ENCODE measurements at places on chromosomes 12 and 14. TPM values are rescaled to one million over a fixed set of nuclear protein-coding genes. Genes with fewer than 3 reads are reported as not detected.

The GLS2 gene
- total RNA-seq: 1.2 TPM

The SLC6A15 gene
- not detected for total RNA-seq

The ARHGAP9 gene
- total RNA-seq: 6.0 TPM

The CCDC196 gene
- total RNA-seq: not detected

The RFX4 gene
- not detected for total RNA-seq

The DEGS2 gene
- not detected for total RNA-seq

The TAS2R14 gene
- total RNA-seq: 0.60 TPM

The JAG2 gene
- 16.5 TPM for total RNA-seq

The DIO2 gene
- total RNA-seq: 1.1 TPM

The PAPOLA gene
- total RNA-seq: 184 TPM

The RNF212B gene
- total RNA-seq: not detected

The MDM1 gene
- 14.6 TPM for total RNA-seq

GRCh38 chr12:29316752-29317151 is 64.2 kb downstream of the ERGIC2 start:
- peak; percentile 72 for DNase-seq

DNA sequence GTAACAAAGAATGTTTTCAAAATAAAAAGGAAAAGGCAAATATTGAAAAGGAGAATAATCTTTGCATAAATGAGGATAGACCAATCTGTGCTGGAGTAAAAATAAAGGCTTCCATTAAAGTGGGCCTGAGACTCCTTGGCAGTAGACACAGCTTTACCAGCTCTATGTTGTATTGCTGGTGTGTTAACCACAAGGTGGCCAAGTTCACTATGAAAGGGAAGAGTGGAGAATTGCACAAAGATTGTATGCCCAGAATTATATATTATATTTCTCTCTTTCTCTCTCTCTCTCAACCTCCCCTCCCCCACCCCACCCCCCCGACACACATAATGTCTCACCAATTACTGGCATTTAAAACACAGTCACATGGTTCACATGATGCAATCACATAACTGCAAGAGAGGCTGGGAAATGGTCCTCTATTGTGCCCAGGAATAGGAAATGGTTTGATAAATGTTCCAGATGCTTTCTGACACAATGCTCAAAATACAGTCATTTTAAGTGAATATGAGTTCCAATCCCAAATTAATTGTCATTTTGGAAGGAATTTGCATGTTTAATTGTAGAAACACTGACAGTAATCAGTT is 222.6 kb upstream of the SYT1 start:
- DNase-seq: no peak

DNA sequence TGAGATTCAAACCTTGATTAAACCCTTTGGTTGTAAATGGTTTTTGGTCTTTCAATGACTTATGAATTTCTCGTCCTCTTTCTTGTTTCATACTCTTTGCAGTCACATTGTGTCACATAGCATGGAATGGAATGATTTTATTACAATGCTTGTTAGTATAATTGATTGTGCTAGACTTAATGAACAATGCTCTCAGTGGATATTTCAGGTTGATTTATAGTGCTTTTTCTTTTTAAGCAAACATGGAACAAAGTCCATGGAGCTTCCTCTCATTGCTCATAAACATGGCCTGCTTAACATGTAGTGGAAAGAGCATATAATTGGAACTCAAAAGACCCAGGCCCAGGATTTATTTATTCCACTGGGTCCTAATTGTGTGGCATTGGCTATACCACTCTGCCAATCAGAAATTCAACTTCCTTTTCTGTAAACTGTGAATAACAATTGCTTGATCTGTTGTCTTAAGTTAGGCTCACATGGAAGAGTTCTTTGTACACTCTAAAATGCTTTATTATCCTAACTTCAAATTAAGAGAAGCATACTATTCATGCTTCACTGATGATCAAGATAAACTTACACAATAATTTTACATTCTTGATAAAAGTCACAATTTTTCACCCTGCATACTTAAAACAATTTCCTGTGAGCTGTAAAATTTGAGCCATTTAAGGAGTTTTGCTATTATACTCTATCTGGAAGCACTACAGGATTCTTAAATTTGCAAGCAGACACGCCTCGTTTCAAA is 370.5 kb upstream of the PDE3A start:
- DNase-seq: no peak

DNA sequence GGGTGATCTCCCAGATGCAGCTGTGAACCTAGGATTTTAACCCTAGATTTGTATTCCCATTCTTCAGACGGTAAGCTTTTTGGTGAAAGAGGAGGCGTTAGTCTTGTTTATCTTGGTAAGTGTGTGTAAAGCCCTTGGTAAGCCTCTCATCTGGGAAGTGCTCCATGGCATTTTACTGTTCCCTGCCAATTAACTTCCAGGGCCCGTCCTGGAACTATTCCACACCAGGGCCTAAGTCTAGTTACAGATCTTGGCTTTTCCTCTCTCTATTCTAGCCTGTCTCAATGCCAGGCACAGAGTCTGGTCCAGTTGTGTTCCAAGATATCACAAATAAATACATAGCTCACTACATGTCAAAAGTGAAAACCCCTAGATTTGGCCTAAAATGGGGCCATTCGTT is 42.4 kb downstream of the YEATS4 start:
- peak; percentile 18 for DNase-seq

GRCh38 chr12:117567644-117568216 is 206.3 kb upstream of the NOS1 start:
- DNase-seq: no peak

DNA sequence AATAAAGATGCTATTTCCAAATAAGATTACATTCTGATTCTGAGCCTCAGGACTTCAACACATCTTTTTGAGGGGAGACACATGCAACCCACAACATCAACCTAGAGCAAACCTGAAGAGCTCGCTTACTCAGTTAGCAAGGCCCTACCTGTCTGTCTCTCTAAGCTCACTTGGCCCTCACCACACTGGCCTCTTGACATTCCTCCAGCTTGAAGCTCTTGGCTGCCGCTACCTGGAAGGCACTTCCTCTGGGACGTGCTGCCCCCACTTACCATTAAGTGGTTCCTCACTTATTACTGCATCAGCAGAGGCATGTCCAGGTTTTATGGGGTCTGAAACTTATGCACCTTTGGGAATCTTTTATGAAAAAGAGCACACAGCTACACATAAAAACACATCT is 354.8 kb downstream of the GALC start:
- DNase-seq: no peak

DNA sequence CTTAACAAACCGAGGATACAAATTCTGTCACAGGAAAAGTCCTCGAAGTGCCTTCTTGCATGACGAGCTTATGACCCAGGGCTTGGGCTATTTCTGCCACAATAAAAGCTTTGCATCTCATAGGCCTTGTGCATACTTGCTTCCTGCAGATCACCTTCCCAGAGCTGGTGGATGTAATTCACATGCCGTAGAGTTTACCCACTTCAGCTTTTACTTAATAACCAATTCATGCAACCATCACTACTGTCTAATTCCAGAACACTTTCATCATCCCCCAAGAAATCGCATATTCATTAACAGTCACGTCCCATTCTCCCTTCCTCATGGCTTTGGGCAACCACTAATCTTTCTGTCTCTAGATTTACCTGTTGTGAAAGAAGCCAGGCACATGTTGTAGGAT is 9.0 kb upstream of the BDKRB1 start:
- DNase-seq: no peak

GRCh38 chr12:15868186-15868585 is 14.0 kb upstream of the STRAP start:
- no peak for DNase-seq

DNA sequence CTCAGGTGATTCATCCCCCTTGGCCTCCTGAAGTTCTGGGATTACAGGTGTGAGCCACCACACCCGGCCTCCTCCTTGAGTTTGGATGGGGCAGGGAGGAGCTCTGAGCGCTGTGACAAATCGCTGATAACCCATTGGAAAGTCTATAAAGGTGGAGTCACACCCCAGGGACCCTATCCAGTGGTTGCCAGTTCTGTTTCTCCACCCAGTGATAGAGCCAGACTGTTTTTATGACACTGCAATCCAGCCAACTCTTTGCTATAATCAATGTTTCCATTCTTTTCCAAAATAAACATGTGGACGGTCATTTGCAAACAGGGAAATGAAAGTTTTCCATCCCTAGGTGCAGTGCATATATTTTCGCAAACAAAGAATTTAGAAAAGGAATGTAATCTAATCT is 142.0 kb upstream of the PELI2 start:
- DNase-seq: peak; percentile 27

DNA sequence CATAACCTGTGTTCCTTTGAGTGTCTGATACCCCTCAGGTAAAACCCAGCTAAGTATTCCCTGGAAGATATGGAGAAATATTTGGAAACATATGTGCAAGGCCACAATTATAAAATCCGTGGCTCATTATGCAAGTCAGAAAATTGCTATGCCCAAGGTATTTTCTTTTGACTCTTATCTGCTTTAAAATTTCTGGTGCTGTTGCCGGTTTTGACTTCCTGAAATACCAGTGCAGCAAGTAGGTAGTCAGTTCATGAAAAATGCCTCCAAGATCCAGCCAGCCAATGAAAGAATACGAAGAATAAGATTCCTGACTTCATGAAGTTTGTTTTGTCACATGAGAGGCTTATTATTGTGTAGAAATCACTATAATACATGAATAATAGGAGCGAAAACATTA is 20.2 kb upstream of the FUT8 start:
- DNase-seq: no peak

- no peak for DNase-seq
Observed at GRCh38 chr14:81710232-81710845, 176.7 kb upstream of the SEL1L start.

DNA sequence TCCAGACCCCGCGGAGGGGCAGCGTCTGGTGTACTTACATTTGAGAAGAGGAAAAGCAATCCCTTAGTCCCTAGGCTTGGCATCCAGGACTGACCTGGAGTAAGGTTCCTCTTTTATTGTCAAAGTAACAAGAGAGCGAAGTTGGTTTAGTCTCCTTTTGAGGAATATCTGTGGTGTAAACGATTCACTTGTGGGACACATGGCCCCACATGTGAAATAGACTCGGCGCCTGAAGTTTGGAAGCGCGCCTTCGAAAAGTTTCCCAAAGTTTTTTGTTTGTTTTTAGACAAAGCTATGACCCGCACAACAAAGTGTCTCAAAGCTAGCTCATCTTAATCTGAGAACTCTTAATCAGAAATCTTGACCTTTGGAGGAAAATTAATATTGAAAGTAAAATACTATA is 744 bp downstream of the STYX start:
- no peak for DNase-seq

- peak; percentile 29 for DNase-seq
Observed at GRCh38 chr14:44912041-44912869, 49.5 kb downstream of the KLHL28 start.

- no peak for DNase-seq
Observed at GRCh38 chr12:93968536-93969285, 179.7 kb upstream of the PLXNC1 start.

DNA sequence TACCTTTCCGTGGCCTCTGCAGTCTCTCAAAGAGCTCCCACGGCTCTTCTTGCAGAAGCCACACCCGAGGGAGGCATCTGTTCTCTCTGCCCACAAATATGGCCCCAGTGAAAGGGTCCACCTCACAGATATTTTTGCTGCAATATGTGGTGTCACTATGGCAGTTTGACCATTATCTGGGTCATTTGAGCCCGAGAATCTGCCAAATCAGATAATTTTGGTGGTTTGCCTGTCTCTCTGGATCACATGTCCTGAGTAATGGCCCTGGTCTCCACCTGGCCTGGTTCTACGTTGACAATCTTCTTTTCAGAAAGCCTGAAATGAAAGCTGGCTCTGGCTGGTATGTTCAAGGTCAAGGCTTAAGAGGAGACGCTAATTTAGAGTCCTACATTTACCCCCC is 5.7 kb upstream of the WSCD2 start:
- no peak for DNase-seq

DNA sequence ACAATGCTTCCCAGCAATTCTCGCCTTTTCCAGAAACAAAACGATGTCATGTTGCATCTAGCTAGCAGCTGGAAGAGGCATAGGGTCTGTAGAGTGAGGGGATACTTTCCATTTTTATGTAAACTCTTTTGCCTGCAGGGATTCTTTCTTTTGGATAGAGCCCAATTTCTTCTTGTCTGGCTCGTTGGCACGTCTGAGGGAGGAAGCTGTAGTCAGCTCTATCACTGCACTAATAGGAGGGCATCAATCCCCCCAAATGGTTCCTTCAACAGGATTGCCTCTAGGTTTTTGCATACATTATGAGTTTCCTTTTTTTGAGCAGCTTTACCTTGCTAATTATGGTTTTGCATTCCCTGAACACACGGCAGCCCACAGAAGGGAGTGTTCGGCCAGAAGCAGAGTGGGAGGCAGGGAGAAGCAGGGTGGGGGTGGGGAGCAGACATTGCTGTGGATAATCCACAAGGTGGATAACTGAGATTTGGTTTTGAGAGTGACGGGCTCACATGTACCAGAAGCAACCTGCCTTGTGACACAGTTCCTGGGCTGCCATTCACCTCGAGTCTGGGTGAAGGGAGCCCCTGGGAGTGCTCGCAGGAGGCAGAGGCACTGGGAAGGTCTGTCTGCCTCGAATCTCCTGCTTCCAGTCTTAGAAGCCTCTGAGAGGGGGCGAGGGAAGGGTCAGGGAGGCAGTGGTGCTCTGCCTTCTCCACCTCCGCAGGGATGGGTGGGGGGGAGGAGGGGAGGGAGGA is 24.5 kb downstream of the LRTM2 start:
- no peak for DNase-seq

GRCh38 chr14:34956931-34957330 is 25.9 kb upstream of the SRP54 start:
- DNase-seq: no peak

- DNase-seq: no peak
Observed at GRCh38 chr12:94397401-94397800, 62.3 kb downstream of the CEP83 start.

All from right cardiac atrium (tissue), 5 donors.